ENCODE measurements at places on chromosomes 3 and 15.

GRCh38 chr3:62287392-62287927, 85.9 kb downstream of the FEZF2 start:
- no peak for DNase-seq

DNA sequence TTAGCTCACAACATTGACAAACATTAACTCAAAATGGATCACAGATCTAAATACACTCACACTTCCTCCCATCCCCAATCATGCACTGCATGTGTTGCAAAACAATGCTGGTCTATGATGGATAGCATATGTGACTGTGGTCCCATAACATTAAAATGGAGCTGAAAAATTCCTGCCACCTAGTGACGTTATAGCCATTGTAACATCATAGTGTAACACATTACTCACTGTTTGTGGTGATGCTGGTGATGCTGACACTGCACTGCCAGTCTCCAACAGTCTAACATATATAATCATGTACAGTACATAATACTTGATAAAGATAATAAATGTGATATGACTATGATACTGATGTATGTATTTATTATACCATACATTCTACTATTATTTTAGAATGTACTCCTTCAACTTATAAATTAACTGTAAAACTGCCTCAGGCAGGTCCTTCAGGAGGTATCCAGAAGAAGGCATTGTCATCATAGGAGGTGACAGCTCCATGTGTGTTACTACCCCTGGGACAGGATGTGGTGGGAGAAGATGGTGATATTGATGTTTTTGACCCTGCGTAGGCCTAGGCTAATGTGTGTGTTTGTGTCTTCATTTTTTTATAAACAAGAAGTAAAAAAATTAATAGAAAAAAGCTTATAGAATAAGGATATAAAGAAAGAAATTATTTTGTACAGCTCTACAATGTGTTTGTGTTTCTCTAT, 41.3 kb downstream of the TXNRD3 start:
- DNase-seq = no peak

GRCh38 chr3:47647550-47647949, 68.9 kb upstream of the CSPG5 start:
- DNase-seq = no peak

DNA sequence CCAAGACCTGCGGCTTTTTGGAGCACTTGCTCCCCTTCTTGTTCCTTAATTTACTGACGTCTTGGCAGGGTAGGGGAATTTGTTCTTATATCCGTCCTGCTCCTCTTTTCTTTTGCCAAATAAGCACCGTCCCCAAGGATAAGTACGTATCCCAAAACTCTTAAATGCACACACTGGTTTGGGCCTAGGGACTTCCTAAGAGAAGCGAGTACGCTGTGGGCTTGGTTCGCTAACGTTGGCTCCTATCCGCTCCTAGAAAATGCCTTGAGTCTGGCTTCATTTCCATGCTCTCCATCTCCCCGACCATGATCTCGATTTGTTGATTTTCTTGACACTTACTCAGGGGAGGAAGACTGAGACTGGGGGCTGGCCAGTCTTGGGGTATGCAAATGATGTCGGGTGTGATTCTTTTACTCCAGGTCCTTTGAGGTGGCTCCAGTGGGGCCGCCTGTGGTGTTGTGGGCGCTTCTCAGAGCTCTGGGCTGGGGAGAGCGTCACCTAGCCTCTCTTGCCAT, 1.3 kb downstream of the MYRIP start:
- DNase-seq = no peak

DNA sequence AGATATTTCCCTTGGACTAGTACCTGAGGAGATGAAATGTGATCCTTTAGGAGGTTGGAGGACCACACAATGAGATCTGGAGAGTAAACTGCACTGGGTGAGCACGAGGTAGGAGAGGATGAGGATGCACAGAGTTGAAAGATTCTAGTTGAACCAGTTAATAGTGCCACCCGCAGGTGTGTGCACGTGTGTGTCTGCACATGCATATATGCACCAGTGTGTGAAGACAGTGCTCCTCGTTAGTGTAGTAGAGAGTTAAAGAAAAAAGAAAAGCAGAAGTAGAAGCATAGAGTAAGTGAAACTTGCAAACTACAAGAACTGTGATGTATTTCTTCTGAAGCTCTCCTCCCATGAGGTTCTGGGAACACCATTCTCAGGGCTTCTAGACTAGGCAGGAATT, 8.4 kb downstream of the MED12L start:
- no peak for DNase-seq

DNA sequence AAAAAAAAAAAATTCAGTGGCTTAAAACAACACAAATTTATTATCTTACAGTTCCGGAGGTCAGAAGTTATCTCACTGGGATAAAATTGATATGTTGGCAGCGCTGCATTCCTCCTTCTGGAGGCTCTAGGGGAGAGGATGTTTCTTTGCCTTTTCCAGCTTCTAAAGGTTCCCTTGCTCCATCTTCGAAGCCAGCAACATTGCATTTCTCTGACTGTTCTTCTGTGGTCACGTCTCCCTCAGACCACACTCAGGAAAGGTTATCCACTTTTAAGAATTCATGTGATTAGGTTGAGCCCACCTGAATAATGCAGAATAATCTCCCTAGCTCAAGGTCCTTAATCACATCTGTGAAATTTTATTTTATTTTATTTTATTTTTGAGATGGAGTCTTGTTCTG, 23.4 kb upstream of the ACAP2 start:
- DNase-seq = no peak

- DNase-seq = no peak
These were observed 4.4 kb downstream of the MTMR14 start for GRCh38 chr3:9653565-9654248.

DNA sequence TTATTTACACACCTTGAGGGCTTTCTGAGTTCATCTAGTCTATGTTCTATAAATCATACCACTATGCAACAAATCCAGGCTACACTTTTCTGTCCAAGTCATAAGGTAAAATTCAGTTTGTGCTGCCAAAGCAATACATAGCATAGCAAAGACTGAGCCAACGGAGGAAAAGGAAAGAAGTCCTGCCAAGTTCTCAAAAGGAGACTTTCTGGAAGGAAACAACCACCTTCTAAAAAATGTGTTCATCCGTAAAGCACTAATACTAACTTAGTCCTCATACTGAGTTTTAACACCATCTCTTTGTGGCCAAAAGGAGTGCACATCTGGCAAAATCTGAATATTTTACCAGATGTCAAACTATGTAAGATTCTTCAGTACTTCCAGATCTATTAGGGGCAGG, 620.2 kb downstream of the RBMS3 start:
- DNase-seq = no peak

- no peak for DNase-seq
These were observed 1100.4 kb downstream of the ROBO2 start for GRCh38 chr3:78140274-78140673.

DNA sequence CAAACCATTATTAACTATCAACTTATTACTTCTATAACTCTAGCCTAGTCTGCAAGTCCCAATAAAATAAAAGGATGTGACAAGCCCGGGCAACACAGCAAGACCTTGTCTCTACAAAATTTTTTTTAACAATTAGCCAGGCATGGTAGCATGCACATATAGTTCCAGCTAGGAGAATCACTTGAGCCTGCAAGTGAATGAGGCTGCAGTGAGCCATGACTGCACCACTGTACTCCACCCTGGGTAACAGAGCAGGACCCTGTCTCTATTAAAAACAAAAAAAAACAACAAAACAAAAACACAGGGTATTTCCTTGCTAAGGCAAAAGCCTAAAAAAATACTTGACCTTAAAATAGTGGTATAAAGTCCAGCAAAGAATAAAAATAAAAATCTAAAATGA, 31.4 kb downstream of the ANKRD28 start:
- no peak for DNase-seq

DNA sequence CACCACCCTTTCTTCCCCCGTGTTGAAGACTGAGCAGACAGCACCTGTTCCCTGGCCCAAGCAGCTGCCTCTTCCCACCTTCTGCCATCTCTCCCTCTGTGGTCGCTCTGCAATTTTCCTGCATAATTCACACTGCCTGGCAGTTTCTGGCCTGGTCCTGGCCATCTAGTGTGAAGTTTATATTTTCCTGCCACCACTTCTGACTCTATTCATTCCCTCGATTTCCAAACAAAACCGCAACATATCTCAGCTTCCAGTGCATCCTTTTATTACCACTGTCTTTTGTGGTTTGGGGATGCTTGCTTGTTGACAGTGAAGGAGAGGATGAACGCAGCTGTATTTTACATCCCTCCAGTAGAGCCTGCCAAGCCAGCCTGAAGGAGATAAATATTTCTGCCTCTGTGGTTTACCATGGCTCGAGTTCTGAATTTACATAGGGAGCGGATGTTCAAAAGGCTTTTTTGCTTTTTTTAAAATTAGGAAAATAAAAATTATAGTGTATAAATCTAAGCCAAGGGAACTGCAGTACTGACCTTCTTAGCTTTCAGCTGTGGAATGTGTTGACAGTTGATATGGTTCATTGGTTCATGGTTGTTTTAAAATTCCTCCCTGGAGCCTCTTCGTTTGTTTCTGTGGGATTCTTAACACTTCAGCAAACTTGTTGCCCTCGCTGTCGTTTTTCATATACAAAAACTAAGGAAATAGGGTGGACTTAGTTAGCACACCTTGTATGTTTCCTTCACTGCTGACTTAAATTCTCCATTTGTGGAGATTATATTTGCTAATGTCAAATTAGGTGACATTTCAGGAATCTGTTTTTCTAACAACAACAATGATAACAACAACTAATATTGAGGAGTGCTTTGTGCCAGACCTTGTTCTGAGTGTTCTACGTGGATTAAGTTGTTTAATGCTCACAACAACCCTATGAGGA, 250.5 kb downstream of the ADAMTSL3 start:
- no peak for DNase-seq

DNA sequence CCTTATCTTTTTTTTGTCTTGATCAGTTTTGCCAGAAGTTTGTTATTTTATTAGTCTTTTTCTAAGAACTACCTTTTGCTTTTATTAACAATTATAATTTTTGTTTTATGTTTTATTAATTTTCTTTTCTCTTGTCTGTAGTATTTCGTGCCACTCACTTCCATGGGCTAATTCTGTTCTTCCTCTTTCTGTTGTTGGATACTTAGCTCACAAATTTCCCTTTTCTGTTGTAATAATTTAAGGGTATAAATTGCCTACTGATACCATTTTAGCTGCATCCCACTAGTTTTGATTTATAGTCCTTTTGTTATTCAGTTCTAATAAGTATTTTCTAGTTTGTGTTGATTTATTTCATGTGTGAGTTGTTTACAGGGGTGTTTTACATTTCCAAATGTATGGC, 48.6 kb downstream of the SNRK start:
- DNase-seq = no peak

- DNase-seq = no peak
These were observed 10.5 kb upstream of the SUSD5 start for GRCh38 chr3:33229066-33229465.

DNA sequence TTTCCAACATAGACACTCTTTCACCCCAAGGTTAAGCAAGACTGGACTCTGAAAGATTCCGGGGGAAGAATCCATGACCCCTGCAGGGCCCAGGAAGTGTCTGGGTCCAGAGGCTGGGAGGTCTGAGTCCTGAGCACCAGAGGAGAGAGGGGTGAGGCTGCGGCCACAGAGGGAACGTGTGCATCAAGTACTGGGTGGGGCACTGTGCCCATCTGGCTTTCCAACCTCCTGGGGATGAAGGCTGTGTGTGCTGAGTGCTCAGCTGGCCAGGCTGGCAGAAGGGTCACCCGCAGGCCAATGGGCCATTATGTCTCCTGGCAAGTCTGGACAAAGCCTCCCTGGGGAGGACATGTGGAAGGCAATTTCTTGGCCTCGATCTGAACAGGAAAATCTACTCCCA, 3.3 kb downstream of the CHRNA3 start:
- DNase-seq = no peak

GRCh38 chr3:79514069-79514468, 253.7 kb downstream of the ROBO1 start:
- DNase-seq = no peak

- DNase-seq = no peak
These were observed 8.5 kb upstream of the USP3 start for GRCh38 chr15:63495780-63496488.

- no peak for DNase-seq
These were observed 23.5 kb upstream of the LRTM1 start for GRCh38 chr3:54951405-54951804.
